ENCODE measurements at places on chromosomes 3 and 15. TPM values are rescaled to one million over a fixed set of nuclear protein-coding genes. Genes with fewer than 3 reads are reported as not detected.

GRCh38 chr3:152255290-152255689 lies 13.4 kb upstream of the MBNL1 start:
- no peak for DNase-seq

GRCh38 chr15:61459785-61460707 lies 230.9 kb upstream of the RORA start:
- no peak for DNase-seq

DNA sequence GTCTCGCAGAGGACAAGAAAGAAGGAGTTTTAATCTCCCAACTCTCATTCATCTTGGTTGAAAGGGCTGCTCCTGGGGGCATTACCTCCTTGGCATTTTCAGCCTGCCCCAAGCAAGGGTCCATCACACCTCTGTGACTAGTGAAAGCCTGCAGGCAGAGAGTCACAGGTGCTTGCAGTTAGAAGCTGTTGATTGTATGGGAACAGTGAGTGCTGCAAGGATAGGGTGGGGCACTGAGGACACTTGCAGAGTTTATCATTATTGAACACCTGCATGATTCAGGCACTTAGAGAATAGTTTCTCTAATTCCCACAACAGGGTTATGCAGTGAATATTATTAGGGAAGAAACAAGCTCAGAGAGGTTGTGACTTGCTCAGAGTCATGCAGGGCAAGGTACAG lies 41.7 kb upstream of the IGF2BP2 start:
- no peak for DNase-seq

DNA sequence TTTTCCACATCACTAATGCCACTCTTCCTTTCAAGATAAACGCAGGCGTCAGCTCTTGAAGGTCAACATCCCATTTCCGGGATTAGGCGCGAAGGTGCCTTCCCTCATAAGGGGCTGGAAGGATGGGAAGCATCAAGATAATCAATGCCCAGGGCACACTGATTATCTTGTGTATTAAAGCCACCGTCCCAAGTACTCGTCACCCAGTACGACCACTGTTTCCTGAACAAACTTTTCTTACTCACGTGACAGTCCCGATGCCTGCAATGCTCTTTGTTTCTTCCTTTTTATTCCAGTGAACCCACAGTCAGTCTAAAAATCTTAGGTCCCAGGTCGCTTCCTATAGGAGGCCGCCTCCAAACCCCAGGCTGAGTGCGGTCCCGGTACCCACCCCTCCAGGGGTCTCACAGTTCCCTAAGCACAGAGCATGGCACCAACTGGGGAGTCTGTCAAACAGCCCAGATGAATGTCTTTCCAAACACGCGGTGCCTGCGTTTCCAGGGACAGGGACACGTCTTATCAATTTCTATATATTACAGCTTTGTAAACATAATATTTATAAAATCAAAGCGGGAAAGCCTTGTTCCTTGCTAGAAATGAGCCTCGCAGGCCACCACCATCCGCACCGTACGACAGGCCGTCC lies 589 bp downstream of the ANAPC13 start:
- no peak for DNase-seq

Gene PIK3CB
- 33.1 TPM for polyA plus RNA-seq

Gene ARGFX
- polyA plus RNA-seq, result not detected

Gene AEN
- 6.3 TPM for polyA plus RNA-seq

DNA sequence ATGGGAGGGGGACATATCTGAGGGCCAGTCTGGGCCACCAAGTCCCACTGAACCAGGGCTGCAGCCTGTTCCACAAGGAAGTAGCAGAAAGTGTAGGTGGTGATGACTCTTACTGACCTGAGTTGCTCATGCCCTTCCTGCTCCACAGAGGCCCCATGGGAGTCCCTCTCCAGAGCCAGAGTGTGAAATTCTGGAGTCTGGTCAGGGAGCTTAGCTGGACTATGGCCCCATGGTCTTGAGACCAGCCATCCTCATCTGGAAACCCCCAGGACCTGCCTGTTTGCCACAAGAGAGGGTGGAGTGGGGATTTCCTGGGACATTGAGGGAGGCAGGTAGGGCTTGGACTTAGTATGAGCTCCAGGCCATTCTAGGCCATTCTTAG lies 3.0 kb downstream of the SPINT1 start:
- DNase-seq, result no peak

- DNase-seq, result no peak
Observed at GRCh38 chr3:46863261-46863782, at the start of gene MYL3. Gene MYL3, minus strand, starts transcription at chr3:46863444. Its CDS starts 54 bp downstream, at chr3:46863390.

DNA sequence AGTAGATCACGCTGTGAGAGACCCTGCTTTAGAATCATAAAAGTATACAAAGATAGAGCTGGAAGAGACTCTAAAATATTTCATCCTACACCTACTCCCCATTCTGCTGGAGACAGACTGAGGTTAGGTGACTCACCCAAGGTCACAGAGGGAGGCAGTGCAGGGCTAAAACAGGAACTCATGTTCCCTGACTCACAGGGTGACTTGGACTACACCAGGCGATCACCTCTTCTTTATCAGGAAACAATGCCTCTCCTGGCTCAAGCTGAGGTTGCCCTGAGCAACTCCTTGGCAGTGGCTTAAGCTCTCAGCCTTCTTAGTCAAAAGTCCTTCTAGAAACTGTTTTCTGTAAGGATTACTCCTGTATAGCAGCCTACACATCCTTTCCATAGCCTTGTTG lies 26.4 kb upstream of the TNFAIP8L3 start:
- DNase-seq, result no peak

GRCh38 chr3:181066143-181067087 lies 76.9 kb upstream of the DNAJC19 start:
- no peak for DNase-seq

Gene VEPH1
- polyA plus RNA-seq, result 61.0 TPM

Gene NDUFB5
- polyA plus RNA-seq, result 201 TPM

DNA sequence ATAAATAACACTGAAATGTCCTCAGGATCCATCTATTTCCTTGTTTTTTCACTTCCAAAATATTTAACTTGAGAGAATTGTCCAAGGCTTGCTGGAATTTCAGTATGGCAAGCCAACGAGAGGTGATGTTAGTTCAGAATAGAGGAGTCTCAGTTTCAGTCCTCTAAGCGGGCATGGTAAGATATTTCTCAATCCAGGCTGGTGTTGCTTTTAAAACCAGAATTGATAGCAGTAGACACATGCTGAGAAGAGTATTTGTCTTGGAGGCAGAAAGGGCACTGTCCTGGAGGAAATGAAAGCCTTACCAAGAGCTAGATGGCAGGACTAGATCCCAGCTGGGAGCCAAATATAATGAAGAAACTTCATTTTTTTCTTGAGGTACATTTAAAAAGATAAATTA lies 23.1 kb downstream of the PHLDB2 start:
- no peak for DNase-seq

- DNase-seq, result no peak
Observed at GRCh38 chr3:179624451-179624850, 19.9 kb downstream of the NDUFB5 start.

- DNase-seq, result no peak
Observed at GRCh38 chr15:60928210-60928609, 300.9 kb downstream of the RORA start.

GRCh38 chr3:55955891-55956477 lies 468.9 kb upstream of the WNT5A start:
- no peak for DNase-seq

GRCh38 chr3:126326629-126327028 lies 30.6 kb downstream of the KLF15 start:
- DNase-seq, result no peak

DNA sequence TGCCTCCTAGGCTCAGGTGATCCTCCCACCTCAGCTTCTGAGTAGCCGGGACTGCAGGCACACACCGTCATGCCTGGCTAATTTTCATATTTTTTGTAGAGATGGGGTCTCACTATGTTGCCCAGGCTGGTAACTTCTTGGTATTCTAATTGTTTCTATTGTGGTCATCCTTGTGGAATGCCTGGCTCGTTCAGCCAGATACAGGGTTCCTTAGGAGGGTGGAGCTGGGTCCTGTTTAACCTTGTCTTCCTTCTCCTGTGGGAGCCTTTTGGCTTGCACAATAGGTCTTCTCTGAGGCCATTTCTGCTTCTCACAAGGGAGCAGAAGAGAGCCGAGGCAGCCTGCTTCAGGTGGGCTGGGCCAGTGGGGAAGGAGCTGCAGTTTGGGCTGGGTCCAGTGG lies 15.7 kb downstream of the PLEKHO2 start:
- no peak for DNase-seq

Gene RAD51
- 13.3 TPM for polyA plus RNA-seq

DNA sequence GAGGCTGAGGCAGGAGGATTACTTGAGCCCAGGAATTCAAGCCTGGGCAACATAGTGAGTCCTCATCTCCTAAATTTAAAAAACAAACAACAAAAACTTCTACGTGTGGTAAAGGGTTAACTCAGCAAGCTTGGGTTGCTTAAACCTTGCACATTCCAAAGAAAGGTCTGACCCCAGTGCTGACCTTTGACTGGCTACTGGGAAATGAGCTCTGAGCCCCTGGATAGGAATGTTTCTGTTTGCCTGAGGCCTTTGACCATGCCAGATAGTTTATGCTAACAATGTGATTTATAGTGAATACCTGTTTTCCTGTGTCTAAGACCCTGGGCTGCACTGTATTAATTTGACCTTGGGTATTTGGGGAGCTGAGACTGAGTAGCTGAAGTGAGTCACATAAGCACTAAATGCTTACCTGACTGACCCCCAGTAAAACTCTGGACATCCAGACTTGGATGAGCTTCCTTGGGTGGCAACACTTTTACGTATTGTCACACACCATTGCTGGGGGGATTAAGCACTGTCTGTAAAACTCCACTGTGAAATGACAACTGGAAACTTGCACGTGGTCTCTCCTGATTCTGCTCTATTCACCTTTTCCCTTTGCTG lies 20.7 kb downstream of the TCAIM start:
- no peak for DNase-seq

- DNase-seq, result no peak
Observed at GRCh38 chr3:127994011-127994410, 58.2 kb upstream of the SEC61A1 start.

GRCh38 chr15:84826369-84826823 lies 9.2 kb downstream of the ALPK3 start:
- no peak for DNase-seq

Gene ZBTB47
- polyA plus RNA-seq, result 15.2 TPM

- no peak for DNase-seq
Observed at GRCh38 chr3:141508067-141508436, 21.2 kb downstream of the RASA2 start.

DNA sequence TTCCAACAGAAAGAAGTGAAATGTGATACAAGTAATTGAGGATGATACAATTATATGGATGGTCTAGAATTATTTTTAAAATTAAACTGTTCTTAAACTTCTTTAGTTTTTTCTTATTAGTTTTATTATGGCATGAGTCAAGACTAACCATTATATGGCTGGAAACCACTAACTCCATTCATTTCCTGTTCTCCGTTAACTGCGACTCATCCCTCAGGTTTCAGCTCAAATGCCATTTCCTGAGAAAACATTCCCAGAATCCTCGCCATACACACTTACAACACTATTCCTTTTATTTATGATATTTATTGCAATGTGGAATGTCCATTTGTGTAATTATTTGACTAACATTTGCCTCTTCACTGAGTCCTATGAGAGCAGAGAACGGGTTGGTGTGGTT lies 394.1 kb downstream of the SOX2 start:
- no peak for DNase-seq

- DNase-seq, result no peak
Observed at GRCh38 chr3:46575577-46576222, 9.6 kb upstream of the LRRC2 start.

Gene RTP2
- polyA plus RNA-seq, result not detected

Gene CDC25A
- 11.2 TPM for polyA plus RNA-seq

DNA sequence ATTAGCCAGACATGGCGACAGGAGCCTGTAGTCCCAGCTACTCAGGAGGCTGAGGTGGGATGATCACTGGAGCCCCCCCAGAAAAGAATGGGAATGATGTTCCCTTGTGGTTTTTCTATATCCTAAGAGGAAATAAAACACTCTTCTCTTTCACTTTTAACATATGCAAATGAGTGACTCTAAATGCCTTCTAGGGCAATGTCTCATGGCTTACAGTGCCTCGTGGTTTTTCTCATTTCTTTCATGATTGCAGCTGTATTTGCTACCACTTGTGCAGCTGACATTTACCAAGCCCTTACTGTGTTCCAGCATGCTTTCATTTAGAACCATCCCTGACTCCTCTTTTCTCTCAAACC lies 26.4 kb downstream of the STOML1 start:
- no peak for DNase-seq

Gene SLC28A2
- 0.40 TPM for polyA plus RNA-seq

DNA sequence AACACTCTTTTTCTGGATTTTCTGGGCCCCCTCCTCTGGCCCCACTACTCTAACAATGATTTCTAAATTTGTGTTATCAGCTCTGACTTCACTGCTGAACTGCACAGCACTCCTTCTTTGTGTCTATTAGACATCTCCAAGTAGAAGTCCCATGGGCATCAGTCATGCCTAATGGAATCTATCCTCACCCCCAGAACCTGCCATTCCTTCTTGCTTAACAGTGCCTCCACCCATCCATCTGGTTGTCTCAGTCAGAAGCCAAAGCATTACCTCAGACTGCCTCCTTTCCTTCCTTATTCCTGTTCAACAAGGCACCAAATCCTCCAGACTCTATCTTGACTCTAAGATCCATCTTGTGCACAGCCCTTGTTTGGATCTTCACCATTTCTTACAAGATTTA lies 36.2 kb downstream of the SSR3 start:
- no peak for DNase-seq

DNA sequence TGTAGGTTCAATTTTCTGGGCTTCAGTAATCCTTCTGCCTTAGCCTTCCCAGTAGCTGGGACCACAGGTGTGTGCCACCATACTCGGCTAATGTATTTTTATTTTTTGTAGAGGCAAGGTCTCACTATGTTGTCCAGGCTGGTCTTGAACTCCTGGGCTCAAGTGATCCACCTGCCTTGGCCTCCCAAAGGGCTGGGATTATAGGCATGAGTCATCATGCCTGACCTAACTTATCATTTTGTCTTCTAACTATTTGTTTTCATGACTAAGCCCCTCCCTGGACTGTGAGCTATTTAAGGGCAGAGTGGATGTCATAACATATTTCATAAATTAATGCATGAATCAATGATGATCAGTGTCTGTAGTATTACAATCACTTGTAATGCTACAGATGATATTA lies 56.1 kb upstream of the PIAS1 start:
- no peak for DNase-seq

- DNase-seq, result no peak
Observed at GRCh38 chr15:76198456-76199105, 112.7 kb downstream of the ETFA start.

DNA sequence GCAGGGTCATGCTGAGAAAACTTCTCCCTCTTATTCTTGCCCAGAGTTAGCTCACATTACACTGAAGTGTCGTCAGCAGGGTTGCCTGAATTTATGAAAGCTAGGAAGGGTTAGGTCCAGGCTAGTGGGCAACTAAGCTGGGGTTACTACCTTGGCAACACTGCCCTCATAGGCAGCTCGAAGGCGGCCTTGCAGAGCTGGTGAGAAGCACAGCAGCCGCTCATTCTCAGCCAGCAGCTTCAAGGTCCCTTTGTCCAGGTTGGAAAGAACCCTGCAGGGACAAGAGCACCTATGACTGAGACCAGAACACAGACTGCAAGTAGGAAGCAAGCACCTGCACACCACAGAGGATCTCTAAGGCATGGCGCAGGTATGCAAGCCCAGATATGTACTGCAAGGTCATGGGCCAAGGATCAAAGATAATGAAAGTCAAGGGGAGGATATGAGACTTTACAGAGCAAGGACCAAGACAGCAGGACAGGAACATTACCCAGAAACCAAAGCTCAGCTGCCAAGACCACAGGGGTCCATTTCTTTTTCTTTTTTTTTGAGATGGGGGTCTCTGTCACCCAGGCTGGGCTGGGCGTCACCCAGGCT lies 2.8 kb downstream of the CDAN1 start:
- DNase-seq, result no peak

Data from right renal cortex interstitium (tissue), 3 donors.